ENCODE measurements at places on chromosomes 6 and 20.

DNA sequence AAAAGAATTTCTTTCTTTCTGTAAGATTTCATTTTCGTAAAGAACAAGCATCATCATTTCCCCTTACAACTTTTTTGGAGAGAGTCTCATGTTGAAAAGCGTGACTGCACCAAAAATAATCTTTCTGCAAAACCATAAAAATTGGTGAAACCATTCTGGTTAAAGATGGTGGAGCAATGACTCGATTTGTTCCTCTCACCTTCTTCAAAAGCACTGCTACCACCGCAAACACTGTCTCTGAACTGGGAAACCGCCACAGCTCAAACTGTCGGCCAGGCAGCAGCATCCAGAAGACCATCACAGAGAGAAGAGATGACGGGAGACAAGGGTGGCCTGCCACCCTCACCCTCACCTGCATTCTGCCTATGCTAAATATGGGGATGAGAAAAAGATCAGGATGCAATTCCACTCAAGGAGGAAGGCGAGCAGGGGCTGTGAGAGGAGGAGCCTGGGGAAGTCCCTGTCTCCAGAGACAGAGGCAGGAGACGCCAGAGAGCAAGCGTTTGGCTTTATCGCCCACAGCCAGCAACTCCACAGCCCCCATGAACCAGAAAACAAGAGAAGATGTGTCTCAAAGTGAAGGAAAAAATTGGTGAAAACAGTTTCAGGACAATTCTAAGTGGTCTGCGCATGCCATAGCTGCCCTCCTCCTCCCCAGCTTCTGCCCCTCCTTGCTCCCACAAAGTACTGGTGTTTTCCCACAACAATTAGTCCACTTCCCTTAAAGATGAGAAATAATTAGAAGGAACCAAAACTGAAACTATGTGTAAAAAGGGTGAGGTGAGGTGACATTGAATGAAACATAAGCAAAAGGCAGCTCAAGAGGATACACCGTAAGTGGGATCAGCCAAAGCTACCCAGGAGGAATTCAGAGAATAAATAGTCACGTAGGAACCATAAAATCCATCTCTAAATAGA lies 255.5 kb downstream of the KIF16B start:
- DNase-seq = no peak

DNA sequence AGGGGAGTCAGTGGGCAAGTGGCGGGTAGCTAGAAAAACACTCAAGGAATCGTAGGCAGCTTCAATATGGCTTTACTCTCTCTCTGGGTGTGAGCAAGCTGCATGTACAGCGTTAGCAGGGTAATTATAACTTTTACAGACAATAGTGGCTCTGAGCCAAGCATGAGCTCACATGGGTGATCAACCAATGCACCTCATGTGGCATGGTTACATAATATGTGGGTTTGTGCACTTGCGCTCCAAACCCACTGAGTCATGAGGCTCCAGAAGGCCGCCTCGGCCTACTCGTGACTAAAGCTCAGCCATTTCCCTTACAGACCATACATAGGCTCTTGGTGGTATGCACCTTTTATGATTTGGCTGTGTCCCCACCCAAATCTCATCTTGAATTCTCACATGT lies 78.4 kb upstream of the FBXL4 start:
- no peak for DNase-seq

DNA sequence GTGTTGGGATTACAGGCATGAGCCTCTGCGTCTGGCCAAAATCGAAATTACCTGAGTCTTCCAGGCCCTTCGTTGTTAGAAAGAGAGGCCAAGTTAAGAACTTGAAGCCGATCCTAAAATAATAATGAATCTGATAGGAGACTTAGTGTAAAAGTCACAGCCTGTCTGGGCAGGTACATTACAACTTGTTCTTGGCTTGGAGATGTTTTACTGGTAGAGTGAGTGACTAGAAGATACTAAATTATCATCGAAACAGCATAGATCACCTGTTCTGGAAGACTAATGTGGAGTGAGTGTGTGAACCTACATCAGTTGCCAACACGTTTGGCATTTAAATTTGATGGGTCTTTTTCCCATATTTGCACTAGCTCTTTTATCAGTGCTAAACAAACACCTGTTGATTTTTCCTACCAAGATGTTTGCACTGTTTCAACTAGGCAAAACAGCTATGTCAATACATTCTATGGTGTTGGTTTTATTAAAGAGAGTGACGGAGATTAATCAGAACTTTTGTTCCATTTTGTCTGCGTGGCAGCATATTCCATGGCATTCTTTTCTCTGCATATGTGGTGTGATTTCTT lies 4.6 kb upstream of the TMEM217 start:
- DNase-seq = no peak

DNA sequence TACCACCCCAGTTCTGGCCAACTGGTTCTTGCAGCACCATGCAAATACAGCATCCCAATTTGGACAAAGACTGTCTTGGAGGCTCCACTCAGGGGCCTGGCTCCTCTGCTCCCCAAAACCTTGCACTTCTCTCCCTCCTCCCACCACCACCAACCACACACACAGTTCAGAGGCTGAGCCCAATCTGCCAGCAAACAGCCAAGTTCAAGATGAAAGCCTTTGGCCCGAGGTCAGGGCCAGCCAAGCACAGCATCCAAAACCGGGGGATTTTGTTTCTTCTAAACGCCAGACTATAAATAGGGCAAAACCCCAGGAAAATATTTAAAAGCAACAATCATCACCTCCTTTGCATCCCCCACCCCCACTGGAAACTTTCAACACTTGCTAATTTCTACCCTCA lies 5.7 kb downstream of the KCNK5 start:
- no peak for DNase-seq

DNA sequence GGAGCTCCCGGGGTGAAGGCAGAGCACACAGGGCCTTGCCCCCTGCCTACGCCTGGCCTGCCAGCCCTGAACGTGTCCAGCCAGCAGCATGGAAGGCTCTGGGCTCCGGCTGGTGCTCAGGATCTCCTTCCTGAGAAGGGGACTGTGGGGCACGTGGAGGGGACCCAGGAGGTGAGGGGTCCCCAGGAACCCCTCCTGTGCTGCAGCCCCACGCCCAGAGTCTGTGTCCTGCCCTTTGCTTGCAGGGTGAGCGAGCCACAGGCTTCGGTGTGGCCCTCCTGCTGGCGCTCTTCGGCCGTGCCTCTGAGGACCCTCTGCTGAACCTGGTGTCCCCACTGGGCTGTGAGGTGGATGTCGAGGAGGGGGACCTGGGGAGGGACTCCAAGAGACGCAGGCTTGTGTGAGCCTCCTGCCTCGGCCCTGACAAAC lies 22.3 kb downstream of the NPEPL1 start:
- DNase-seq = no peak

GRCh38 chr20:14951105-14951504 lies 613.7 kb upstream of the FLRT3 start:
- DNase-seq = no peak

GRCh38 chr20:20837574-20838021 lies 125.2 kb upstream of the RALGAPA2 start:
- peak; percentile 52 for DNase-seq

GRCh38 chr20:56826705-56827665 lies 197.9 kb downstream of the TFAP2C start:
- no peak for DNase-seq

GRCh38 chr20:50130995-50131394 lies 18.0 kb upstream of the UBE2V1 start:
- DNase-seq = no peak

- DNase-seq = no peak
Observed at GRCh38 chr6:11756292-11756691, 22.3 kb downstream of the ADTRP start.

- DNase-seq = no peak
Observed at GRCh38 chr6:119079283-119079809, 882 bp upstream of the FAM184A start.

DNA sequence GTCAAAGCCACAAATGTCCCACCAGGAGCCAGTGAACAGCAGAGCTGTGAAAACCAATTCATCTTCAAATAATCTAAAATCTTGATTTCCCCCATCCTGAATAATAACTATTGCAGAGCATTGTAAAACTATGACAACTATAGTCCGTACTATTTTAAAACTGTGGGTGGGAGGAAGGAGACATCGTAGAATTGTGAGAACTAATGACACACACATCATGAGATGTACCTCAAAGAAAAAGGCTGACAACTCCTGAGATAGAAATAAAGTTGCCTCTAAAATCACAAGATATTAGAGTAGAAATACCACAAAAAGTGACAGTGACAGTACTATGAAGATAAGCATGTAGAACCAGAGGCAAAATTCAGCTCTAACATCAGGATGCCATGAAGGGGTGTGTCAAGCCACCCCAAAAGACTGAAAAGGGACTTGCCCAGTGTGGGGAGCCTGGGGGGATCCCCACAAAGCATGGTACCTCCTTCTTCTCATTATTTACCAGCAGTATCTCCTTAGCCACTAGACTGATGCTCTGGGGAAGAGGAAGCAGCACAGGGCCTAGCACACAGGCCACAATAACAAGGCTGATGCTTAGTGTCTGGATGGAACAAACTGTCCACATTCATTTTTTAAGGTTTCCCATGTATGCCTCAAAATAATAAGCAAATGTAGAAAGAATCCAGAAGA lies 13.4 kb downstream of the NAPB start:
- peak; percentile 38 for DNase-seq

GRCh38 chr6:122400121-122400450 lies 634 bp downstream of the HSF2 start:
- peak; percentile 25 for DNase-seq

- peak; percentile 54 for DNase-seq
Observed at GRCh38 chr6:135006386-135006914, 48.2 kb downstream of the HBS1L start.

DNA sequence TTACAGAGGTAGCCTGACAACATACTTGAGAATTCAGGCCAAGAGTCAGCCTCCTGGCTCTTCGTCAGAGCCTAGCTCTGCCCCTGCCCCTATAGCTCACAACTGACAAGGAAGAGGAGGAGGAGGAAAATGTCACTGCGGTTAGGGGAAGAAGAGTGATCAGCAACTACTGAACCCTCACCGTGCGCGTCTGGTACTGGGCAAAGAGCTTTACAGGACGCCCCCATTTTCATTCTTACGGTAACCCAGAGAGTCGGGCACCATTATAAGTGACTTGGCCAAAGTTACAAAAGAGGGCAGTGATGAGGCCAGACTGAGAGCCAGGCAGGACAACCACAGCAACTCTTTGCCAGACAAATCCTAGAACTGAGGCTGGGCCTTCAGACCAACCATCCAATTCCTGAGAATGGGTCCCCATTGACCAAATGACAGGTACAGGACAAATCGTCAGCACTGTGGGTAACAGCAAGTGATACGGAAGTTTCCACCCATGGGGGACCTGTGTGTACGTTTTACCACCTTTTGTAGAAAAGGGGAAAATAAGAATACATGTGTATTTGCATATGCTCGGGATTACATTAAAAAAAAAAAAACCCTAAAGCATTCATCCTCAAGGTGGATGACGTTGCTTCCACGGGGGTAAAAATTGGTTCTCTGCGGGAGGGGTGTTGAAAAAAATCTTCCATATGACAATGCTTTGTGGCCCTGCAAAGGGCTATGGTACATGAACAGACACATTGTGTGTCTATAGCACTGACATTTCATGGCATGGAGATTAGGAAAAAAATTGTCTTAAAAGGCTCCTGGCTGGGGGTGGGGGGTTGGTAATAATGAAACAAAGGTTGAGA lies 118.0 kb downstream of the NFATC2 start:
- DNase-seq = peak; percentile 76

DNA sequence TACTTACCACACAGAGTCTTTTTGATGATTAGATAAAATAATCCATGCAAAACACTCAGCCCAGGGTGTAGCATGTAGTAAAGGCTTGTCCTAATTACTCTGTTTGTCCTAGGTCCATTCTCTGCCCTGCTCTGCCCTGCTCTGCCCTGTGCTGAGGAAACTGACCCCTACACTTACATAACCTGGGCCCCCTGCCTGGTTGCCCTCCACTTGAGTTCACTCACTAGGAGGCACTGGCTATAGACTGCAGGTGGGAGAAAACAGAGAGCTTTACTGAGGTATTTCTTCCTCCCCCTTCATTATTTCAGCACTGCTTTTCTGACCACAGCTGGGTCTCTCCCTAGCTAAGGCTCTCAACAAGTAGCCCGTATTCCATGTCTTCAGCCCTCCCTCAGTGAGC lies 70.9 kb upstream of the TBX18 start:
- no peak for DNase-seq

GRCh38 chr20:17878069-17878911 lies 90.3 kb downstream of the SNX5 start:
- no peak for DNase-seq

GRCh38 chr6:41546866-41547798 lies 951 bp downstream of the FOXP4 start:
- DNase-seq = peak; percentile 34

Measured in activated CD4-positive, alpha-beta T cell treated with anti-CD3 and anti-CD28 coated beads, Interleukin-10, Interleukin-2, amounts not matched to agents 100 ng/mL and 50 ng/mL, durations not matched to agents 16 hours and 8 hours (primary cell).